NCI-H2081 treated with DMSO at 0.1 percent for 48 hours (cell line): ENCODE measurements at places on chromosomes 1 and 21.

- no peak for DNase-seq
Measured at GRCh38 chr1:8061673-8062386, 35.7 kb upstream of the ERRFI1 start.

GRCh38 chr1:21657456-21658190 lies 11.5 kb downstream of the RAP1GAP start:
- DNase-seq = no peak

- no peak for DNase-seq
Measured at GRCh38 chr1:208465266-208465665, 221.1 kb upstream of the PLXNA2 start.

DNA sequence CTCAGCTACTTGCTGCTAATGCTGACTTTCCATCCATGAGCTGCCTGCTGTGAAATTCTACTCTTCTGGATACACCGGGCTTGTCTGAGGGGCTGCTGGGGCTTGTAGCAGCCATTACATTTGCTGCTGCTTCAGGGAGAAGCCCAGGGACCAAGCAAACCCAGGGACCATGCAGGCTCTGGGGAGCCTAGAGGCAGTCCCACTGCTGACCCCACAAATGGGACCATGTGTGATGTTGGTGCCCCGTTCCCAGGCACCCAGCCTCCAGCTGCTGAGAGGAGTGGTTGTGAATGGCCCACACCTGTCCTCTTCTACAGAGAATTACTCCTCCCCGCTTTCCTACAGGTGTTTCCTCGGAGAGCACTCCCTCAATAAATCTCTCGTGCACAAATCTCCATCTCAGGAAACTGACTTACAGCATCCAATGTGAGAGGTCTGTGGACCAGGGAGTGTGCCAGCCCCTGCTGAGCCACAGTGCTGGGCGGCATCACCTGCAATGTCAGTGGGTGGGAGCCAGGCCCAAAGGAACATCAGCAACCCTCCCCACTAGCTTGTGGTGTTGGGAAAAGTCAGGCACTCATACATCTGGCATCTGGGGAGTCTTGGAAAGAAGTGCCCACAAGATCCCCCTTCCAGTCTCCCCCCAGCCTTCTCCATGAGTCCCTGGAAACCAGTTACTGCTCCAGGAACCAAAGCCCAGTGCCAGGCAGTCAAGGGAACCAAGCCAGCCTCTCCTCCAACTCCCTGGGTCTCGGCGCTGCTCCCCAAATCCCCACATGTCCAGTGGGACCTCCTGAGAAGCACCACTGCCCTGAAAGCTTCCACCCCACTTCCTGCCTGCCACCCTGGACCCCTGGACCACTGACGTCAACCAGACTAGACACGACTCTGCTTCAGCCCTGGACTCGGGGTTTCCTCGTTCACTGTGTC lies 65.1 kb downstream of the TCP10L start:
- DNase-seq = no peak

DNA sequence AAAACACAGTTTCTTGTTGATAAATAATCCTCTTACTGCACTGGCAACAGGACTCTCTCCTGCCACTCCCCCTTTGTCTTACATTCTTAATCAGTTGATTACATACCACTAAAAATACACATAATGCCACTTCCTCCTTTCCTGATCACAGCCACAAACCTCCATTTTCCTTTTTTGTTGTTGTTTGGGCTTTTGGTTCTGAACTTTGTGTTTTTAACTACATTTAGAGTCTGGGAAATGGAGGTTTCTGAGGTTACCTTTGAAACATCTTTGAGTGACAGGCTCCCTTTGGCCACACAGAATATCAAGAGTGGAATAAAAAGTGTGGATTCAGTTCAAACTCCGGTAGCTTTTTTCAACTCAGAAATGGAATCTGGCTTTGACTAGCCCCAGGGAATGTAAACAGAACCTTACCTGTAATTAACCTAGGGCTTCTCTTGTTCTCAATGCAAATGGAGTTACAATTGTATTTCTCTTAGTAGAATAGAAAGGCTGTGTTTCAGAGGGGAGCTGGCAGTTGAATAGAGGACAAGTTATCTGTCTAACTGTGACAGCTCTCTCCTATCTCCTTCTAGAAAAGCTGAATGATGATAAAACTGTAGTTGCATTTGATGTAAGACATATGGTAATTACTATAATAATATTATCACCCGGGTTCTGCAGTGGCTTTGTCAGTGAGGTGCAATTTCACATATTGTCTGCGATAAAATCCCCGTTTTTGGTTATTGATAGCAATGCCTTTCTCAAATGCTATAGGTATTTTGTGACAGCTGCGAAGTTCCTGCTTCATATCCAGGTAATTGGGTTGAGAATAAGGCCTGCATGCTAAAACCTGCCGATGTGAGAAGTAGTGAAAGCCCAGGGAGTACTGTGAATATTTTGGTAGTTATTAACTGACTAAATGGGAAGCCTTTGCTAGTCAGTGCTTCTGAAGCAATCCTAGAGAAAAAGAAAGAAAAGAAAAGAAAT lies 66.9 kb downstream of the ST6GALNAC5 start:
- DNase-seq = peak; percentile 53

DNA sequence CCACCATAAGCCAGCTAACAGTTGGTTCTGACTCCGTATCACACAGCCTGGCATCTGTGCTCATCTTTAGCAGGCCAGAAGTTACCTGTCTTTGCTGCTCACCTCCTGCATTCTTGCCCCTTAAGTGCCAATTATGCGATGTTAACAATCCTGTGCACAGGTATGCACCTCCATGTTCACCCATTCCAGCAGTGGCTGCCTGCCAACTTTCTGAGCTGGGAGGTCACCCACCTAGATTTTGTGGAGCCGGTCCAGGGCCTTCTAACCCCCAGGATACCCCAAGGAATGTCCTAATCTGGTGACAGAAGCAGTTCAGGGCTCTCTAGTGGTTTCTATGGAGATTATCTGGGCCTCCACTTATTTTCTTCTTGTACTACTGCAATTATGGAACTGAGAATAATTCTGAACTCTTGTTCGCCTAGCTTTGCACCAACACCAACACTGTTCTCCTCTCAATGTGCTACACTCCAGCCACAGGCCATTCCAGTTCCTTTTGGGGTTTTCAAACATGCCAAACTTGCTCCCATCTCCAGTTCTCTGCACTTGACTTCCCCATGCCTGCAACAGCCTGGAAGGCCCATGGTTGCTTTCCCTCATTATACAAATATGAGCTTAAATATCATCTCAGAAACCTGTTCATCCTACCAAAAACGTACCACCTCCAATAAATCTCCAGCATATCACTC lies 9.0 kb downstream of the BCAR3 start:
- DNase-seq = no peak

GRCh38 chr21:35559128-35559828 lies 501.0 kb downstream of the SETD4 start:
- DNase-seq = no peak

DNA sequence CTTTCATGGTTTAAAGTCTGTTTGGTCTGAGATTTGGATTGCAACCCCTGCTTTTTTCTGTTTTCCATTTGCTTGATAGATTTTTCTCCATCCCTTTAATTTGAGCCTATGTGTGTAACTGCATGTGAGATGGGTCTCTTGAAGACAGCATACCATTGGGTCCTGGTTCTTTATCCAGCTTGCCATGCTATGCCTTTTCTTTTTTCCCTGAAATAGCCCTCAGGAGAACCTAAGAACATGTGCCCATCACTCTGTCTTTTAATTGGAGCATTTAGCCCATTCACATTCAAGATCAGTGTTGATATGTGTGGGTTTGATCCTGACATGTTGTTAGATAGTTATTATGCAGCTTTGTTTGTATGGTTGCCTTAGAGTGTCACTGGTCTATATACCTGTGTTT lies 21.7 kb upstream of the DENND1B start:
- no peak for DNase-seq

GRCh38 chr1:18725231-18725895 lies 94.7 kb downstream of the PAX7 start:
- no peak for DNase-seq

GRCh38 chr1:157195521-157196244 lies 57.5 kb upstream of the ETV3 start:
- no peak for DNase-seq

- DNase-seq = no peak
Measured at GRCh38 chr1:9225411-9225785, 9.2 kb upstream of the H6PD start.

GRCh38 chr1:58017641-58018040 lies 528.9 kb downstream of the OMA1 start:
- no peak for DNase-seq

- no peak for DNase-seq
Measured at GRCh38 chr1:54846716-54847284, 40.2 kb downstream of the DHCR24 start.

DNA sequence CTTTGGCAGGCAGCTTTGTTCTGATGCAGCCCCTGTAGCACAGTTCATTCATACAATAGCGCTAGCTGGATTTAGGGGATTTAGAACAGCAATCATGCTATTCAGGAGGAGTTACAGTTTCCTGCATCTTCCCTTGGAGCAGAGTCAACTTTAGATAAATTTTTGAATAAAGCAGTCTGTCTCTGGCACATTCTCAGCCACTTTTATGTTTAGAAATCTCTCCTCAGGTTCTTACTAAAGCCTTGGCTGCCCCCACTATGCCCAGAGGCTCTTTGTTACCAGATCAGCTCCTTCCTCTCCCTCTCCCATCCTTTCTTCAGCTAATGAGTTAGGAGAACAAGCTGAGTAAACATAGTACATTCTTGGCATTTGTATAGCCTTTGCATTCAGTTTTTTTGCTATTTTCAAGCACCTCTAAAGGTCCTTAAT lies 17.0 kb upstream of the PIGC start:
- DNase-seq = no peak

- DNase-seq = no peak
Measured at GRCh38 chr1:184352776-184353175, 34.1 kb upstream of the C1orf21 start.

DNA sequence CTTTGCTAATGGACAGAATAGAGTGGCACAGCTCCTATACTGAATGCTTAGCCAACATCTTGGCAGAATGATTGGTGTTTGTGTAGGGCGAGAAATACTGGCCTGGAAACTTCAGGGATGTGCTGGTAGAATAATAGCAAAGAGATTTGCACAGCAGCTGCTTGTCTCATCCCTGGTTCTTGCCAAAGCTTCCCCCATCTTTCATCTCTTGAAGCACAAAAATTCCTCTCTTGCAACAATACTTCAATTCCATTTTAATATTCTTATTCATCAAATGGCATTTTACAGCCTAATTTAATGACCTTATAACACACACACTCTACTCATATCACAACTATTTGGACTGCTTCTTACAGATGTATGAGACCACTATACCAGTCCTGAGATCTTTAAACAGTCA lies 37.7 kb downstream of the LHX8 start:
- no peak for DNase-seq

DNA sequence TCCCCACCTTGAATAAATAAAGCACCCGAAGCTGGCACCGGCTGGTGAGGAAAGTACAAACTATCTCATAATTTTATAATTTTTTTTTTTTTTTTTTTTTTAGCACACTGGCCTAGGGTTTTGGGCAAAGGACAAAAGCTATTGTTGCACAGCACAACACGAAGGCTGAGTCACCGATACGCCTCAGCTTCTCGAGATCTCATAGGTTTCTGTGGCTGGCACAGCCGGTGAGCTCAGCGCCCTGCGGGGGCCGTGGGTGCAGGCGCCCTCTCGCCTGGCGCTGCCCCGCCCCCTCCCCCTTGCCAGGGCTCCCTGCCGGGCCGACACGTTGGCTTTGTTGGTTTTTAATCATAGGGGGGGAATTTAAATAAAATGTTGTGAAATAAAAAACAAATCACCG lies 17.2 kb downstream of the CASZ1 start:
- DNase-seq = peak; percentile 33

- DNase-seq = no peak
Measured at GRCh38 chr1:14426854-14427253, 171.6 kb upstream of the KAZN start.

DNA sequence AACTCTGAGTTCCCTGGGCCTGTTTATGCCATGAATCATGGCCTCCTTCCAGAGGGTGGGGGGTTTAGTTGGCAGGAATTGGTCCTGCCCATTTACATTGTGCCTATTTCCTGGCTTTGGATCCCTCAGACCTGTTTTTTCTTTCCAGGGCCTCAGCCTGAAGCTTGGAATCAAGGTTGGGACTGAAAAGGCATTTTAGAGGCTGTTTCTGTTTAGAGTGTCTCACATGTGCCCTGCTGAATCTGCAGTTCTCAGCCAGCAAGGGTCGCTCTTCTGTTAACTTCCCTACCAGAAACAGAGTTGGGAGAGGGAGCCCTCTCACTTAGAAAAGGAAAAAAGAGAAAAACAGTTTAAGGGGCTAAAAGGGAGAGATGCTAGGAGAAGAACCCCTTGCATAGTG lies 191.1 kb downstream of the PTPRC start:
- no peak for DNase-seq

DNA sequence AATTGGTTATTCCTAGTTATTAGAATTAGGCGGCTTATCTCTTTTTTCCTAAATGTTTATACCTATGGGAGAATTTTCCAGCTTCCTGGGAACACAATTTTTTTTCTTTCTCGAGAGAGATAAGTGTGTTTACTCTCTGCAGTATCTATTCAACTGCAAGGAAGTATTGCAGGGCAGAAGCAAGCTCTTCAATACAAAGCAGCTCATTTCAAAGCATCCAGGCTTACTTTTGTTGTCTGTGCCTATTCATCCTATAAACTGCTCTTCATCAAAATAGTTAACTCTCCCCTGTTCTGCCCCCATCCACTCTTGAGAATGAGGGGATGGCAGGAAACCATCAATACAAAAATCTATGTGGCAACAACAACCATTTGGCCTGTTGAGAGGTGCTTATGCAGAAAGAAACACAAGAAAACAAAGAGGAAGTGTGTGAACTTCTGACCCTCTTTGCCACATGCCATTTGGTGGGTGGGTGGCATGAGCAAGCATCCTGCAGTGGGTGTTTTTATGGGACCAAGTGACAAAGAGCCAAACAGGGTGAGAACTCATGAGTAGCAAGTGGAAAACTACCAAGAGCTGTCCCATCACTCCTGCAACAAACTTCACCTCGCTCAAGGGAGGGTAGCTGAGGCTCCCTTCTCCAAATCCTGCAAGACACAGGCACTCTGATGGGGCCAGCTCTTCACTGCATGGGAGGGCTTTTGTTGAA lies 50.6 kb upstream of the MRPS6 start:
- no peak for DNase-seq

GRCh38 chr1:246503341-246503740 lies 3.7 kb downstream of the SMYD3 start:
- no peak for DNase-seq

GRCh38 chr1:76247261-76247852 lies 172.8 kb downstream of the ST6GALNAC3 start:
- DNase-seq = no peak

DNA sequence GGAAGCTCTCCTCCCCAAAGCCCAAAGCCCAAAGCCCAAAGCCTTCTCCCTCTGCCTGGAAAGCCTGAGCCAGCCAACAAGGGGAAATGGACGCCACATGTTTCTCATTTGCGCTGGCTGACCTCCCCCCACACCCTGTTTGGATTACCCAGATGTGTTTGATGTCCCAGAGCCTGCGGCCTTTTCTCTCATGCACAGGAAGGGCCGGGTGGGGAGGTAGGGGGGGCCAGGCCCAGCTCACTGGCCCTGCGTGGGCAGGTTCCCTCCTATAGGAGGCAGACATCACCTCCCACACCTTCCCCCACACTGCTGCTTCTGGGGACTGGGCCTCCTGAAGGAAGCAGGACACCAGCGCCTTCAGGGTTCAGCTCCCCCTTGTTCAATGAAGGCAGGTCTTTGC lies 116.3 kb downstream of the NAV1 start:
- DNase-seq = no peak

GRCh38 chr1:54394104-54394503 lies 12.1 kb downstream of the SSBP3 start:
- DNase-seq = no peak
